ENCODE measurements at places on chromosomes 1 and 21.

DNA sequence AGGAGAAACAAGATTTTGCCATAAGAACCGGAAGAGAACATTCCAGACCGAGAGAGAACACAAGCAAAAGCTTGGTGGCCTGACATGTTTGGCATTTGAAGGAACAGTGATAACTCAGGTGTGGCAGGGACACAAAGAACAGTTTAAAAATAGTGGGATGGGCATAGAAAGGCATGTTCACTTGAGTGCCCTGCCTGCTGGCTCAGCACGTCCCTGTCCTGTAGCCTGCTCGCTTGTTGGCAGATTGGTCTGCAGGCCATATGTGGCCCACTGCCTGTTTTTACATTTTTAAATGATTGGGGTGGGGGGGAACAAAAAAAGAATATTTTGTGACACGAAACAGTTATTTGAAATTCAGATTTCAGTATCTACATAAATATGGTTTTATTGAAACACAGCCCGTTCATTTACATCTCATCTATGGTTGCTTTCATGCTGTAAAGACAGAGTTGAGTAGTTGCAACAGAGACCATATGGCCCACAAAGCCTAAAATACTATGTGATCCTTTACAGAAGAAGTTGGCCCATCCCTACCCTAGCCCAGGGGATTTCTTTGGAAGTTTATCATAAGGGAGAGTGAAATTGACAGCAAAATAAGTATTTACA lies 100.7 kb downstream of the RGL1 start:
- DNase-seq, result no peak

DNA sequence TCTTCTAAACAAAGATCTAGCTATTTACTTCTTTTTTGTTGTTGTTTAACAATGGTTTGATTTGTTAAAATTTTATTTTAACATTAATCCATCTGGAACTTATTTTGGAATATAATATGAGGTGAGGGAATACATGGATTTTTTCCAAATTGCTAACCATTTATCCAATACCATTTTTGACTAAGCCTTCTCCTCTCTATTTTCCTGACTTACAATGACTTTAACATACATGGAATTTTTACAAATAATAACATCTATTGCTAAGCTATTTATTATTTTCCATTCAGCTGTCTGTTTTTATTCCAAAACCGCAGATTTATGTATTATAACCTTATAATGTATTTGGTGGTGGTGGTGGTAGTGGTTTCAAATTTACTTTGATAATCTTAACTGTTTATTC lies 420.3 kb upstream of the ADGRL2 start:
- DNase-seq, result no peak

DNA sequence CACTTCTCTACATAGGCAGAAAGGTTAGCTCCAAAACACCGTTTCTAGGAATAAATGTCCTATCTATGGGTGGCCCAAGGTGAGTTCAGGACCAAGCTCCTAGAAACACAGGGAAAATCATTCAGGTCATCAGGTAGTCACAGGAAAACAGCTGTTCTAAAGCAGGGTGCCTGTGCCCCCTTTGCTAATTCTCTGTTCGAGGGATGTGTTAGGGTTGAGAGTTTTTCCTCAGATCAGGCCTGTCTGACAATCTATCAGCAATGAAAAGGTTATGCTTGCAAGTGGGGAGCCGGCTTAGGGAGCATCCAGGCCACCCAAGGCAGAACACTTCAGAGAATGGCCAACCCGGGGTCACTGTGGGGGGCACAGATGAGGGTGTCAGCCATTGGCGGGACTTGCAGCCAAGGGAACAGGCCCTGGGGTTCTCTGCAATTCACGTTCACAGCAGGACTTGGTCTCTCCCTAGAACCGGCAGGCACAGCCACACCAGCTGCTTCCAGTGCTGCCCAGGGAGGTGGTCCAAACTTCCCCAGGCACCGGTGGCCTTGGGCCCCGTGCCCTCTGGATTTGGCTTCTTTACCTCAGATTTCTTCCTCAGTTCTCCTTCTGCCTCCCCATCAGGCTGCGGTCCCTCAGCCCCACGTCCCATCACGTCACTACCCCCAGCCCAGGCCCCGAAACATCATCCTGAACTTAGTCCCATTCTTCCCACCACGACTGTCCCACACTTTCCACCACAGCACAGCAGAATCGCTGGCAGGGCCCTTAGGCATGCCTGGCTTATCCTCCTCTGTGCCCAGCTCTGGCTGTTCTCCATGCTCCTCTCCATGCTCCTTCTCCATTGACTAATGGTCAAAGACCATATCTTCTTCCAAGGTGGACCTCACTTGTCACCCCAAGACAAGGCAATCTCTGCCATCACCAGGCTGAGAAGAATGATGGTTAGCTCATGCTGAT lies 11.0 kb downstream of the CD2 start:
- DNase-seq, result no peak

GRCh38 chr1:10530281-10530740 lies 55.6 kb downstream of the PEX14 start:
- no peak for DNase-seq

GRCh38 chr1:65108025-65108642 lies 39.9 kb upstream of the AK4 start:
- DNase-seq, result no peak

- no peak for DNase-seq
Observed at GRCh38 chr1:74690909-74691308, 17.3 kb upstream of the ERICH3 start.

DNA sequence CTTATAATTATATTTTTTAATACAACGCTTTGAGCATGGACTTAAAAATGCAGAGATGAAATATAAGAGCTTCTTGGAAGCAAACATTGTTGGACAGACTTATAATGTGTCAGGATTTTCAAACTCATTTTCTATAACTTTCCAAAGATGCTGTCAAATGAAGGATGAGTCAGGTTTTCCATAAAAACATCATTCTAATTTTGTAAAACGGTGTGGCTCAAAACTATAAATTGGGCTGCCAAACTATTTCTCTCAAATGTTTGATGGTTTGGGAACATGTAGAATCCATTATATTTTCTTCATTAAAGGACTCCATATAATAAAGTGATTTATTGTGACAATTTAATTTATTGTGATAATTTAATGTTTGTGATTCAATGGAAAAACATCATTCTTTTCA lies 511.2 kb downstream of the USP25 start:
- no peak for DNase-seq

GRCh38 chr1:98048751-98049325 lies 128.0 kb upstream of the DPYD start:
- DNase-seq, result no peak

- DNase-seq, result peak; percentile 15
Observed at GRCh38 chr1:245154429-245155271, at the start of gene KIF26B. Gene KIF26B, plus strand, starts transcription at chr1:245154985. Its CDS starts 440 bp downstream, at chr1:245155425.

GRCh38 chr1:200081151-200081968 lies 53.9 kb downstream of the NR5A2 start:
- DNase-seq, result no peak

DNA sequence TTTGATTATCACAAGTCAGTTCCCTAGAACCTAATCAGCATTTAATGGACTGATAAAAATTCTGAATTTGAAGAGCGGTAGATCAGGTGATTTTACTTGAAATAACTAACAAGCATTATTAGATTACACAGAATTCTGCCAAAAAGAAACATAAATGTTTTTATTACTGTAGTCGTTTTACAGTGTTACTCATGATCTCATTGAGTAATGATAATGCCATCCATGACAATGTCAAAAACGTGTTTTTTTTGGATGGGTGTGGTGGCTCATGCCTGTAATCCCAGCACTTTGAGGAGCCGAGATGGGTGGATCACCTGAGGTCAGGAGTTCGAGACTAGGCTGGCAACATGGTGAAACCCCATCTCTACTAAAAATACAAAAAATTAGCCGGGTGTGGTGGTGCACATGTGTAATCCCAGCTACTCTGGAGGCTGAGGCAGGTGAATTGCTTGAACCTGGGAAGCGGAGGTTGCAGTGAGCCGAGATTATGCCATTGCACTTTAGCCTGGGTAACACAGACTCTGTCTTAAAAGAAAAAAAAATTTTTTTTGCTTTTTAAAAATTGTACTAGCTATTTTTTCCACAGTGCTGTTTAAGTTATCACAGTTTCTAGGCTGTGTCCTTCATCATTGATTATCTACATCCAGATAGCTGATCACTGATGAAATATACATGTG lies 56.6 kb downstream of the LAMC1 start:
- DNase-seq, result no peak

DNA sequence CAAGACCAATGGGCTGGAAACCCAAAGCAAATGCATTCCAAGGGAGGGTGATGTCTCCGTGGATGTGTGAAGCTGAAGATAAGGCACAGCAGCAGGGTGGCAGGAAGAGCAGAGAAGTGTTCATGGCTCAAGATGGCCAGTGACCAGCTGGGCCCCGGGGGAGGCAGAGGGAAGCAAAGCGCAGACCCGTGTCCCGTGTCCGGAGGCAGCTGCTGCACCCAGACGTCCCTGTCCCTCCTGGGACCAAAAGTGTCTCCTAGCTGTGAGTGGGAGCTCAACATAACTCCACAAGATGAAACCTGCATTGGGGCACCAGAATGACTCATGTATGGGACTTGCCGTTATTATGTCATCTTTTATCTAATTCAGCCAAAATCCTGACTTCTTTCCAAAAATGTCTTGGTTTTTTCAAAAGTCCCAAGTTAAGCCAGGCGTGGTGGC lies 118.2 kb downstream of the RIPK4 start:
- peak; percentile 28 for DNase-seq

DNA sequence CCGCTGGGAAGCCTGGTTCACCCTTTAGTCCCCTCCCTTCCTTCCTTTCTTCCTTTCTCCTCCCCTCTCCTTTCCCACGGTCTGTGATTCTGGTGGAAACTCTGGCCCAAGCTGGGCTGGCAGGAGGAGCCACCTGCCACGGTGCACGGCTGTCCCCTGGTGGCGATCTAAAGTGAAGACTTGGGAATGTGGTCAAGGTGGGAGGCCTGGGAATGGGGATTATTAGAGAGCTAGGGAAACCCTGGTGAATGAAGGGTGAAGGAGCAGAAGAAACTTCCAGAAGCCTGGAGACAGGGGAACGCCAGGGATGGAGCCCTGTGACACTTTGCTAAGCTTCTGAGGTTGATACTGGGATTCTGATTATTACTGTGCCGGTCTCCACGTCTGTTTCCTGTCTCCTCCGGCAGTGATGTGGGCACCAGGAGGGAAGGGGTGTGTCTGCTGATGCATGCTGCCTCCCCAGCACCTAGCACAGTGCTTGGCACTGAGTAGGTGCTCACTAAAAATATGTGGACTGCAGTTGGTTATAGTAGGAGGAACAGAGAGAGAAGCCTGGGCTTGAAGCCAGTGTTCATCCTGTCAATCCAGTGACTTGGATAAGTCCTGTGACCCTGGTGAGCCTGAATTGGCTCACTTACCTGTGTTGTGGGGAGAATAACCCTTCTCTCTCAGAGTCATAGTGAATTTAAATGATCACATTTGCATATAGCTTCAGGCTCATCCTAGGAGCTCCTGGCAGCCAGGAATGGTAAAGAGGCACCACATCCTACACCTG lies 71.2 kb upstream of the NBPF3 start:
- peak; percentile 20 for DNase-seq

DNA sequence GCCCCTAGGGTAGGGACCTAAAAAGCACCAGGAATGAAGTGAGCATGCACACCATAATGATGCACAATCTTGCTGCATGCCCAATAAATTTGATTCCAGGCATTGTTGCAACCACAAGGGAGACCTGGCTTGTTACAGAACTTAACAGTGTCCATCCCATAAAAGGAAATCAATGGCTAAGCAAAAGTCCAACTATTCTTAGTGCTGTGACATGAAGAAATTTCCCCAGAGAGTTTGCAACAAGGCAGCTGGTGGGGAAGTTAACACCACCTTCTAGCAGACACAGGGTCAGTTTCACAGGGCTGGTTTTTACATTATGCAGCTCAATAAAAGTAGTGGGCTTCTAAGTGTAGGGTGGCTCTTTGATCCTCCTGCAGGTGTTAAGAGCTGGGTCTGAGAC lies 221.1 kb downstream of the KCNJ6 start:
- no peak for DNase-seq

- DNase-seq, result no peak
Observed at GRCh38 chr21:34037009-34037795, 36.2 kb upstream of the MRPS6 start.

DNA sequence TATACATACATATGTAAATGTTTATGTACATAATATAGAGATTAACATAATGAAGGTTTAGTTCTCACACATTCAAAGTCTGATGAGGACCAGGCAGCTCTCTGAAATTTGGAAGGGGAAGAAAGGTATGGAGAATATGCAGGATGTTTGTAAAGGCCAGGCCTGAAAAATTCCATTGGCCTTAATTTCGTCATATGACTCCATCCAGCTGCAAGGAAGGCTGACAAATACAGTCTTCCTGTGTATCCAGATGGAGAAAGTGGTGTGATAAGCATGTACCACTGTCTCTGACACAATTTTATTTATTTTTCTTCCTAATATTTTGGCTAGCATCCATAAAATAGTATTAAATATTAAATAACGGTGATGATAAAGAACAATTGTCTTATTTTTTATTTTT lies 6.3 kb upstream of the SGIP1 start:
- DNase-seq, result no peak

GRCh38 chr1:45205910-45206721 lies at the start of gene ZSWIM5:
Gene ZSWIM5, minus strand, starts transcription at chr1:45206605. Its CDS starts 255 bp downstream, at chr1:45206350.
- DNase-seq, result no peak

- no peak for DNase-seq
Observed at GRCh38 chr1:52233463-52233862, 91.6 kb downstream of the ZFYVE9 start.

- DNase-seq, result no peak
Observed at GRCh38 chr1:162030759-162031280, 7.2 kb upstream of the OLFML2B start.

- DNase-seq, result no peak
Observed at GRCh38 chr21:39613041-39613934, 548 bp downstream of the B3GALT5 start.

DNA sequence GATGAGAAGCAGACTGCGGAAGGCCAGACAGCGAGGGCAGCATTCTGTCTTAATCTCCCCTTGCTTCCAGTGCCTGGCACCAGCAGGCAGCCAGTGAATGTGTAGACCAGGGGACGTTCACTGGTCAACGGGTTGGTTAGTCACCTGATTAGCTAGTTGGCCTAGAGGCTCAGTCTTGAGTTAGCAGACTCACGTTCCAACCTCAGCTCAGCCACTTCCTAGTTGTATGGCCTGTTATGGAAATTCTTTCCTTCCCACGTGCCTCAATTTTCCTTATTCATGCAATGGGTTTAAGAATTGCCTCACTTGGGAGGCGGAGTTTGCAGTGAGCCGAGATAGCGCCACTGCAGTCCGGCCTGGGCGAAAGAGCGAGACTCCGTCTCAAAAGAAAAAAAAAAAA lies 249.6 kb upstream of the TMEM51 start:
- DNase-seq, result no peak

GRCh38 chr1:225771661-225772322 lies 5.8 kb upstream of the SRP9 start:
- no peak for DNase-seq

GRCh38 chr1:26364956-26365355 lies 7.6 kb downstream of the ZNF683 start:
- DNase-seq, result no peak

GRCh38 chr1:248686815-248687214 lies 15.8 kb downstream of the OR14I1 start:
- no peak for DNase-seq

DNA sequence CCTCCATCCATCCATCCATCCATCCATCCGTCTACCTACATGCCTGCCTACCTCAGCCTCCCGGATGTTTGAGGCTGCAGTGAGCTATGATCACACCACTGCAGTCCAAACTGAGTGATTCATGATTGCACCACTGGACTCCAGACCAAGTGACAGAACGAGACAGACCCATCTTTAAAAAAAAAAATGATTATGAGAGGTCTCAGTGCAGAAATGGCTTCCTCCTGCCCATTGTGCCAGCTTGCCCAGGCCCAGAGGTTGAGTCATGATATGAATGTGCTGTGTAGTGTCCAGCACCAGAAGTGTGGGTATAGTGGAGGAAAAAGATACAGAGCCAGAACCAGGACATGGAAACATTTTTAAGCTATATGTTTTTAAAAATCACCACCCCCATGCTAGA lies 149.9 kb downstream of the KIF26B start:
- DNase-seq, result no peak

All from MV-4-11 (cell line).